ENCODE measurements at places on chromosomes 12 and 14.
A peak's percentile ranks its signal among the peaks of the same experiment; 100 is the strongest.

DNA sequence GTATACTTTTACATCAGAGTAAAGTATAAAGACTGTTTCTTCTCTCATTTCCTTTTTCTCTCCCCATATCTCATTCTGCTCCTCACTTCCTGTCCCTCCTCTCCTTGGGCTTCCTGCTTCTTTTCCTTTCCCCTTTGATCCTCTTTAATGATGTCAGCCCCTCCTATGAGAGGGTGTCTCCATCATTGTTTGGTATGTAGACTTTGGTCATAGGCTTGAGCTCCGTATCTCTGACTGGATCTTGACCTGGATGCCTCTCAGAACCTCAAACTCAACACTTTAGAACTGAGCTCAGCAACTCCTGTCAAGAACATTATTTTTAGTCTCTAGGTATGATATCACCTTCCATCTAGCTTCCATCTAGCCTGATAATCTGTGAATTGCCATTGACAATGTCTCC, 50.3 kb downstream of the AKAP6 start:
- DNase-seq = no peak

DNA sequence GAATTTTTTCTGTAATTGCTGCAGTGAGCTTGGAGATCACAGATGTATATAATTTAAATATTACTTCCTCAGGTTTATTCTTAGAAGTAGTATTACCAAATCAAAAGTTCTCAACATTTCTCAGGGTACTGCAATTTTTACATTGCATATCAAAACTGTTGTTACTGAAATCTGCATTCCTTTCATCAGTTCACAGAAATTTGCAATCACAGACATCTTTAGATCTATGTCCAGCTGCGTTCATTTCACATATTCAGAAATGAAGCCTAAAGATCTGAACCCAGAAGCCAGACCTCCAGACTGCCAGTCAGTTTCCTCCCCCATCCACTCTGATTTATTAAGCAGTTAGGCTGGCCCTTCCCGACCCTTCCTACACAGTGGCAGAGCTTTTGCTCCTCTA, 18.2 kb upstream of the IFT81 start:
- no peak for DNase-seq

- DNase-seq = no peak
Observed at GRCh38 chr12:19003141-19003540, 126.4 kb upstream of the PLEKHA5 start.

DNA sequence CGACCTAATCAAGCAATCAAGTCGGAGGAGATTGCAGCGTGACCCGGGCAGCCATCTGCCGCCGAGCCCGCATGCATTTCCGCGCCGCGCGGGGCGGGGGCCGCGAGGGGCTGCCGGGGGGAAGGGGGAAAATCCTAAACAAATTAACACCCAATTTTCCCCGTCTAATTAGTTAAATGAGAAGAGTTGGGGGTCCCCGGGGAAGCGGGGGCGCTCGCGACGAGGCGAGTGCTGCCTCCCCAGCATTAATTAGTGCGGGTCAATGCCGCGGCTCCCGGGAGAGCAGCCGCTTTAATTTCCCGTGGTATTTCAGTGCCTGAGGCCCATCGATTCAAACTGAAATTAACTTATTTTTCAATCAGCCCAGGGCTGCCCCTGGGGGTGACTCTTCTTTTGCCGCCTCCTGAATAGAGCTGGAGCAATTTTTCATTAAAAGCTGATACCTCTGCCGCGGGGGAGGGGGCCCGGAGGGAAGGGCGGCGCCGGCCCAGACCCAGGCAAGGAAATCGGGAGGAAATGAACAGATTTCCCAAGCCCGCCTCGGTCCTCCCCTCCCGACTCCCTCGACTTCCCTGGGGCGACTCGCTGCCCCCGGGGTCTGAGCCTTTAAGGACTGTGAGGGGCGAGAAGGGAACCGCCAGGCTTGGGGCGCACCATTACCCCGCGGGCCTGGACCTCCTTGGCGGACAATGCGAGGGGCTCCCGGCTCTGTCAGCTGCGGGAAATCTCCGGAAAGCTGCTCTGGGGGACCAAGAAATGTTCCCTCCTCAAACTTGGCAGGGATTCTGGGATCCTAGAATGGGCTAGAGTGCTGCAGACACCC, 18.9 kb downstream of the VSX2 start:
- DNase-seq = no peak

- peak; percentile 24 for DNase-seq
Observed at GRCh38 chr12:47868552-47869031, 36.2 kb downstream of the VDR start.

DNA sequence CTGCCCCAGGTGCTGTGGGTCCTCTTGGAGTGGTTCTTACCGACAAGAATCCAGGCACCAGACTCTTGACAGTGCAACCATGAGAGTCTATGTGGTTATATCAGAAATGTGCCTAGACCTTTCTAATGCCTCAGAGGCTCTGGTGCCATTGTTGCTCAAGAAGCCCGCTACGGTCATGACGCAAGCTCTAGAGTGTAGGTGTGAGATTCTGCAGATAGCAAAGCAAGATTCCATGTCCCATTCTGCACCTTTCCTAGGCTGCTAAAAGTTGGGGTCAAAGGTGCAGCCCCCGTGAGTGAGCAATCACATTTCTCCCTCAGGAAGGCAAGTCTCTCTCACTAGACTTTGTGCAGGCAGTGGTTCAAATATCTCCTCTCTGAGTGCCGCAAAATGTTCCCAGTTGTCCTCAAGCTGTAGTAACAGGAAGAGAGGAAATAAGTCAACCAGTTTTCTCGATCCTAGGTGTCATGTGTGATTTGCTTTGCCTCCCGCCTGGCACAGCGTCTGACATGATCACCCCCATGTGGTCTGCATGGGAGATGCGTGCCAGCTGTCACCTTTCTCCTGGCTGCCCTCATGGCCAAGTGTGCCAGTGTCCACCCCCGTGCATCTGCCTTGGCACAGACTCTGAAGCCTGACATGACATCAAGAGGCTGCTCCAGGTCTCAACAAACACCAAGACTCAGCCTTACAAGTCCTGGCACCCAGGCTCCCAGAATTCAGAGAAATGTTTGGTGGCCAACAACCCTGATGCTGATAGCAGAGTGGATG, 122.5 kb upstream of the COCH start:
- no peak for DNase-seq

GRCh38 chr12:117388951-117389446, 27.6 kb upstream of the NOS1 start:
- no peak for DNase-seq

DNA sequence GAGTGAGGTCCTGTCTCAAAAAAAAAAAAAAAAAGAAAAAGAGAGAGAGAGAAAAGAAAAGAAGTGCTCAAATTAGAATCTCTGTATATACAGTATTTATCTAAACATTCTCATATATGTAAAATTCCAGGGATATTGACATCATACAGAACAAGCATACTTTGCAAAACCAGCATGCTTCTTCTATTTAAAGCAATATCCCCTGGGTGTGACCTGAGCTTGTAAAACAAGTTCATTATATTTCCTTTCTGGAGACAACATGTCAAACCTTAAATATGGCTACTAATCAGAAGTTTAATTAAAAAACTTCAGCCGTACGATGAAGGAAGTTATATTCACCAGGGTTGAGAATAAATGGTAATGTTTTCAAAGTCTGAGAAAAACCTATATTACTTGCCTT, 175.8 kb upstream of the HMGA2 start:
- DNase-seq = no peak

- DNase-seq = no peak
Observed at GRCh38 chr14:106024983-106025604, 498.7 kb downstream of the TMEM121 start.

GRCh38 chr14:92903359-92903758, 19.6 kb upstream of the CHGA start:
- DNase-seq = no peak

DNA sequence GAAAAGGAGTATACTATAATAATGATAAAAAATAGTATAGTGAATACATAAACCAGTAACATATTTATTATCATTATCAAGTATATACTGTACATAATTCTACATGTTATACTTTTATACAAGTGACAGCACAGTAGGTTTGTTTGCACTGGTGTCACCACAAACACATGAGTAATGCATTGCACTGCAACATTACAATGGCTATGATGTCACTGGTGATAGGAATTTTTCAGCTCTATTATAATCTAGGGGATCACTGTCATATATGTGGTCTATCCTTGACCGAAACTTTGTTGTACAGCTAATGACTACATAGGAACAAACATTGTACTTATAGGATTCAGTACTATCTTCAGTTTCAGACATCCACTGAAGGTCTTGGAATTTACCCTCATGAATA, 165.8 kb upstream of the SYT1 start:
- DNase-seq = no peak

GRCh38 chr12:7853557-7853956, 19.2 kb downstream of the SLC2A14 start:
- no peak for DNase-seq

- no peak for DNase-seq
Observed at GRCh38 chr14:75769047-75769685, 108.1 kb downstream of the TTLL5 start.

DNA sequence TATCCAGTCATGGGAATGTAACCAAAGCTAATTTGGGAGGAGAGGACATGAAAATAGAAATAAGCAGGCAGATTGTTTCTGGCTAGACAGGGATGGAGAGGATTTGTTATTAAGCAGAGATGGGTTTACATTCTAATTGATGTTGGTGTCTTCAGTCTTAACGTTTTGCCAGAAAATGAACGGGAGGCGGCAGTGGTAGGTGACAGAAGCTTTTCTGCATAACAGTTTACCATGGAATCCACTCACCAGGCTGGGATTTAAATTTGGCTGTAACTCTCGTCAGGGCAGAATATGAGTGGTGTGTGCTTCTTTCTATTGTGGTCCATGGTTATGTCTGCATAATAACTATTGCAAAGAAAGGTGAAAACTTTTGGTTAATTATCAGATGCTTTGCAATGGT, 50.2 kb upstream of the OTX2 start:
- no peak for DNase-seq

DNA sequence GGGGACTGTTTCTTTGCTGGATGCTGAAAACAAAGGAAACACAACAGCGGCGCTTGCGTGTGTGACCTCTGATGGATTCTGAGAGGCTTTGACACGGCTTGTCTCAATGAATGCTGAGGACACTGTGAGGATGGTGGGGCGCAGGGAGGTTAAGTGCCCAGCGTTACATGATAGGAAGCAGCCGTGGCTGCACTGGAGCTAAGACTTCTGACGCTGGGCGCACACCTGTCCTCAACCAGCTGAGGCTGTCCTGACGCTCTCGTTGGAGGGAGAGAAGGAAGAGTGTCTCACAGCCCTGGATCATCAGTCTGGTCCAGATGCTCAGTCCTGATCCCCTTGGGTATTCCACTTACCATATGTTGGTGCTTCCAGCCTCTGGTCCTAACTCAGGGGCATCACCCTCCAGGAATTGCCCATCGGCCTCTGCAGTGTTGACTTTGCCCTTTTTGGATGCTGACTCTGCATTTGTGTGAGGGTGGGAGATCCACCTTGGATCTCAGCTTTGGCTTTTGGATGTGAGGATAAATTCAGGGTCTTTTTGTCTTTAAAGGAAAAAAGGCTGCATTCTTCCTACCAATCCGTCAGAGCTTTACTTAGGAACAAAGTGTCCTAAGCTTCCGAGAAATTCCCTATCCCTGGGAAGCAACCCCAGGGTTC, 125.2 kb downstream of the ZNF664 start:
- peak; percentile 31 for DNase-seq

DNA sequence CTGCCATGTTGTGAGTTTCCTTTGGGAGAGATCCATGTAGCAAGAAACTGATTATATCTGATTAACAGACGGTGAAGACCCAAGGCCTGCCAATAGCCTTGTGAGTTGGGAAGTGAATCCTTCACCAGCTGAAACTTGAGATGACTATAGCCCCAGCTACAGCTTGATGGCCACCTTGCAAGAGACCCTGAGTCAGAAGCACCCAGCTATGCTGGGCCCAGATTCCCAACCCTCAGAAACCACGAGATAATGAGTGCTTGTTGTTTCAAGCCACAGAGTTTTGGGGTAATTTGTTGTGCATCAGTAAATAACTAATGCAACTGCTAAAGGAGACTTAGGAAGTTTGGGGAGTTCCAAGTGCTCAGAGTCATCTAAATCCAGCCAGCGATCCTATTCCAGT, 80.3 kb downstream of the AVPR1A start:
- no peak for DNase-seq

- no peak for DNase-seq
Observed at GRCh38 chr12:50042693-50043092, 14.7 kb upstream of the ASIC1 start.

DNA sequence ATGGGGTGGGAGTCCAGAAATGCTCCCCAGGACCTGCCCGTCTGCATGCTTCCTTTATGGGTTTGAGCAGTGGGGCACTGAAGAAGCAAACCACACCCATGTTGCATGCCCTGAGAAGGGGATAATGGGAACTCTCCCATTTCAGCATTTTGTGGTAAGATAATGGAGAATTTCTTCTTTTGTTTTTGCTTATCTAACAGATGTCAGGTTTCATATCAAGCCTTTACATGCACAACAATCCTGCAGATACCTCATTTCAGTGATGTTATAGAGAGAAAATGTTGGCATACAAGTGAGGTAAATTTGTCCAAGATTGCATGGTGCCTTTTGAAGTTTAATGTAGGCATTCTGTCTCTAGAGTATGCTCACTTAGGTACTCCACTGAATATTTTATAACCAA, 177.0 kb downstream of the ALX1 start:
- DNase-seq = no peak

GRCh38 chr12:1834186-1834925, 14.0 kb downstream of the LRTM2 start:
- no peak for DNase-seq

DNA sequence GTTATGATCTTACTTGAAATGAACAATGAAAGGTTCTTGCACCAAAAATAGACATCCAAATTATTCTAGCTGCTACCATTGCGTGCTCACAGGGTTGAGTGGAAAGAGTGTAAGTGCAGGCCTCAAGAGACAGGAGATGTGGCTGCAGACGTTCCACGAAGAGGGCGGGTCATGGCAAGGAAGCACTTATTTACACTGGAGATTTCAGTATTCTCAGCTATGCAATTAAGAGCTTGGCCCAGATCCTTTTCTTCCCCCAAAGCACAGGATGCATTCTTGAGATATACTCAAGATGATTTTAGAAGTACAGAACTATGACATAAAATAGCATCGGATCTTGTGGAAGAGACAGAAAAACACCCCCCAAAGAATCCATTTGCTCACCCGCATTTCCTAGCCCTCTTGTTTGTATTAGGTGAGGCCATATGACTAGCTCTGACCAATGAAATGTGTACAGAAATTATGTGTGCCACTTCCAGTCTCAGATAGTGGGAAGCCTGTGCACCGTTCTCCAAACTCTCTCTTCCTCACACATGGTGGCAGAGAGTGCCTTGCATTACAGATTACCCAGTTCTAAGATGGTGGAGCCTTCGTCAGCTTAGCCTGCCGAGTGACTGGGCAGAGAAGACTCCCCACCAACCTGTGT, 261.4 kb downstream of the TTC8 start:
- no peak for DNase-seq

Data from globus pallidus (tissue), 1 donor.